ENCODE measurements at places on chromosomes 5 and 9.

DNA sequence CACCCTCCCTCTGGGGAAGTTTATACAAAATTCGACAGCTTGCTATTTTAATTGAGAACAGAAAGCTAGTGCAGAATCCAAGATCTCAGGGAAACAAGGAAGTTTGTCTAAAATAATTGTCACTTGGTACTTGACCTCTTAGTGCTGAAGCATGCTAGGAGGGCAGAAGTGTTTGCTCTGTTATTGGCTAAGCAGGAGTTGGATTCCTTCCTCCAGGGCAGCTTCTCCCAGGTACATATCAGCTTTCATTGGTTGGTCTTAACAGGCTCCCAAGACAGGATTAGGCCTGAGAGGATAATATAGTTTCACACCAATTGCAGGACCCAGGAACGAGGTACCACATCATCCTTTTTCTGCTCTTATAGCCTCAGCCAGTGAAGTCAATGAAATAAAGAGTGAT lies 432.8 kb downstream of the IRX1 start:
- no peak for DNase-seq

GRCh38 chr5:89436464-89436863 lies 553.5 kb upstream of the MEF2C start:
- DNase-seq, result no peak

DNA sequence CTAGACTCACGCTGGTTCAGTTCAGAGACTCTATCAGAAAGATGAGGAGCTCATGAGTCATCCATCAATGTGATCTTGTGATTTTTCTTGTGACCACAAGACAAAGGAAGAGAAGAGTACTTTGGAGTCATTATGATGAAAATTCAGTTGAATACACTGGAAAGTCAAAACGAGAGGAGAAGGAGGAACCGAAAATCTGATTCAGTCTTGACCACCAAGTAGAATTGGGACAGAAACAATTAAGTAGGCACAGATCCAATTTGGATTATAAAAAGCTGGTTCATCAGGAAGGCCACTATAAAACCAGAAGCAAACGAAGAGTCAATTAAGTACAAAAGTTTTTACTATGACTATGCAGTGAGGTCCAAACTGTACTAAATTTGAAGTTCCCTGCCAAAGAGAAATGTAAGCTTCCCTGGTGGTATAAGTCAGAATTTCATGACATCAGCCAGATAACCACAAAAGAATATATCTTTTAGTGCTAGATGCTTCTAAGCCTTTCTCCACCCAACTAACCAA lies 90.9 kb downstream of the THBS4 start:
- DNase-seq, result peak; percentile 95

- no peak for DNase-seq
Measured at GRCh38 chr5:87394411-87395165, 18.1 kb downstream of the CCNH start.

GRCh38 chr5:125610892-125611291 lies 812.3 kb upstream of the GRAMD2B start:
- DNase-seq, result no peak

DNA sequence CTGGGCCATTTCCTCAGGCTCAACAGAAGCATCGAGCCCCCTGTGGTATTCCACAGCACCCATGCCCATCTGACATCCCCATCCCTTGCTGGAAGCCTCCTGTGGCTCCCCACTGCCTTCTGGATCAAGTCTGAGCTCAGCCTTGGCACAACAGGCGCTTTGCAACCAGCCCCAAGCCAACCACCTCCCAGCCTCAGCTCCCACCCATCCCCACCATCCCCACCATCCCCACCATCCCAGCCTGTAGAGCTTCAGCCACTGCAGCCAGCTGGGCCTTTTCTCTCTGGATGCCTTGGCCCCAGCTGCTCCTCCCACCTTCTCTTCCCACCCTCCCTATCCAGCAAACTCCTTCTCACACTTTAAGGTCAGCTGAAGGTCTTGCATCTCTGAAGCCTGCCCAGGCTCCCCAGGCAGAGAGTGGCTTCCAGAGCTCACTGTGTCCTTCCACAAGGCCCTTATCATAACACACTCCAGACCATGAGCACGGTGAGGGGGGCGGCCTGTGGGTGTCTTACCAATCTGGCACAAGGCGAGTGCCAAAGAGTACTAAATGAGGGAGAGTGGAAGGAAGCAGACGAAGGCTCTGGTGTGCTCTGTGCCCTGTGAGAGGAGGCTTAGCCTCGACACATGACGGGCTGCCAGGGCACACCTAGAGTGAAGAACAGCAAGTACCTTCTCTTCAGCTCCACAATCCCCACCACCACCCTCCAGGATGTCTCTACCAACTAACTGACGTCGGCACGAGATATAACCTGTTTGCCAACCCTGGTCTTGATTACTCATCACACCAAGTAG lies 6.5 kb downstream of the HIGD2A start:
- no peak for DNase-seq

DNA sequence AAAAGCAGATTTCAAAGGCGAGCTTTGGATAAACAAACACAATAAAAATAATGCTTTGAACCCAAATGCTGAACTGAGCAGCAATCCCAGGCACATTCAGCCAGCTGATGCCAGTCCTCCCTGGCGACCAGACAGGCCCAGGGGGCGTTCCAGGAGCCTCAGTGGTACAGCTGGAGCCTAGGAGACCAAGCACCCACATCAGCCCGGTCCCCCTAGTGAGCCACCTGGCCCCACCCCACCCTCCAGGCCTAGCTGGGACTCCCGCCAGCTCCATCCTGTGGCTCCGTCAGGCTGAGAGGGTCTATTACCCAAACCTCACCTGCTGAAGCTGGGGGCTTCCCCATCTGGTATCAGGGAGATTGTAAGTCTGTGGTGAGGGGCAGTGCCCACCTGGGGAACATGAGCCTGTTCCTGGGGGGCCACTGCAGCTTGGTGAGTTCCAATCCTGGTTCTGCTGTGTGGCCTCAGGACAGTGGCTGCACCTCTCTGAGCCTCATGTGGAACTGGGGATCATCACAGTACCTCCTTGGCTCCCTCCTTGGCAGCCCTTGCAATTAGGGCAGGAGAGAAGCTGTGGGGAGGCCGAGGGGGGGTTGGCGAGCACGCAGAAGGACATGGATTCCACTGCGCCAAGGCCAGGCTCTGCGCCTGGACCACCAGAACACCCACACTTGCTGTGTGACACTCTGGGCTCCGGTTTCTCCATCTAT lies 16.7 kb downstream of the C9orf50 start:
- no peak for DNase-seq

GRCh38 chr5:129135633-129136032 lies 41.1 kb downstream of the ISOC1 start:
- no peak for DNase-seq

GRCh38 chr5:88669371-88670050 lies 213.5 kb downstream of the MEF2C start:
- no peak for DNase-seq

DNA sequence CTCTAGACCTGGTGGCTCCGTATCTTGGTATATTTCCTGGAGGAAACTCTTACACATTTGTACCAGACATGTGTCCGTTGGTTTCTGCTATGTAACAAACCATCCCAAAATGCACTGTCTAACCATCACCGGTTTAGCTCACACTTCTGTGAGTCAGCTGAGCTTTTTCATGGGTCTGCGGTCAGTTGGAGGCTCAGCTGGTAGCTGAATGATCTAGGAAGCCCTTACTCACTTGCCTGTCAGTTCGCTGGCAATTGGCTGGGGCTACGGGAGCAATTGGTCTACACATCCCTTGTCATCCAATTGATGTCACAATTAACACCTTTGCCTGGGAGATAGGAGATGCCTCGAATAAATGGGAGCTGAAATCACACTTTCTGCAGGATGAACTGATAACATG lies 11.6 kb upstream of the WHRN start:
- DNase-seq, result peak; percentile 76

GRCh38 chr5:179375236-179375685 lies 30.0 kb upstream of the ADAMTS2 start:
- no peak for DNase-seq

Data from stromal cell of bone marrow (primary cell).